MCF 10A (cell line): ENCODE measurements at places on chromosomes 1 and 21. TPM values are rescaled to one million over a fixed set of nuclear protein-coding genes. Genes with fewer than 3 reads are reported as not detected.

DNA sequence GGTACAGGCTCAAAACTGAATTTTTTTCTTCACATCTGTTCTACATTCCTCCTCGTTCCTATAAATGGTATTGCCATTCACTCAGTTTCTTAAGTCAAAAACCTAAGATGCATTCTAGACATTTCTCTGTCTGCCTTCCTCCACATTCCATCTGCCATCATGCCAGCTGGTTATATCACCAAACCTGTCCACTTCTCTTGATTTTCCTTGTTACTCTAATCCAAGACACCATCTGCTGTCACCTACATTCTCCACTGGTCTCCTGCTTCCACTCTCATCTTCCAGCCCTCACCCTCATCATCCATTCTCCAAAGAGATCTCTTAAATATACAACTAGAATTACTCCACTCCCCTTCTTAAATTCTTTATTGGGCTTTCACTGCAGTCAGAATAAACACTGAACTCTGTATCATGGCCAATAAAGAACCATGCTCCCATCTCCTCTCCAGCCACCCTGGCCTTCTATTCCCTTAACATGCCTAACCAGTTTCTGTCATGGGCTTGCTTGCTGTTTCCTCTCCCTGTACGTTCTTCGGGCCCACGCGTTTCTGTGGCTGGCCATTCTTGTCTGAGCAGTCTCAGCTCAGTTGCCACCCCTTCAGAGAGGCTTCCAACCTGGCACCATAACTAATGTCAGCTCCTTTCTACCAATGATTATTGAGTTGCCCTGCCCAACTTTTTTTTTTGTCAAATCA, 278.3 kb downstream of the ST6GALNAC3 start:
- H3K27ac ChIP-seq, result no peak overlapping the region
- H3K4me3 ChIP-seq, result no peak overlapping the region
- H3K36me3 ChIP-seq, result no peaks in the 10 kb centered on the region
- H3K4me1 ChIP-seq, result no peaks in the 10 kb centered on the region
- peaks cover 31% of the 10 kb centered on the region for H3K27me3 ChIP-seq
- DNase-seq, result no peak

Gene RGS7
- 0.42 and 0.61 TPM in 2 replicates for total RNA-seq

- H3K27me3 ChIP-seq, result no peaks in the 10 kb centered on the region
- H3K36me3 ChIP-seq, result peaks cover 6% of the 10 kb centered on the region
- DNase-seq, result no peak
- H3K4me3 ChIP-seq, result no peak overlapping the region
Measured at GRCh38 chr1:101073836-101074235, 48.3 kb upstream of the DPH5 start.

Gene MYCL
- 0.63 and 1.1 TPM in 2 replicates for total RNA-seq

DNA sequence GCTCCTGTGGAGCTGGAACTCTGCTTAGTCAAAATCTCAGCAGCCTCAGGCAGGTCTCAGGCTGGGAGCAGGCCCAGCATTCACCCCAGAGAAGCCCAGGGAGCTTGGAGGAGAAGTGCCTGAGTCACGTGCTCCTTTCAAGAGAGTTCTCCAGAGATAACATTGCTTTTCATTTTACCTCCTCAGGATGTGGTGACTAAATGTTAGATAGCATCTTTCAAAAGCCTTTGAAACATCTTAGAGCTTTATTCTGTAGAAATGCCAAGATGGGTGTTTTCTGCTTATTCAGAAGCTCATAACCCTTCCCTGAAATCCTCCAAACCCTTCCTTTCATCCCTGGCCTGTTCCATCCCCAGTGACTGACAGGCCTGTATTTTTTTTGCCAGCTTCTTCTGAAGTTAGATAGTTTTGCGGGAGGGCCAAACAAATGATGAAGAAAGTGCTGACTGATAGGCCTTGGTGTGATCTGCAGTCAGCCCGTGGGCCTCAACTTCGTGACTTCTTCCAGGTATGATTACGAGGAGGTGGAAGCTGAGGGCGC, 58.0 kb downstream of the PGM1 start:
- H3K27ac ChIP-seq, result no peak overlapping the region
- no peak for DNase-seq
- H3K4me1 ChIP-seq, result no peaks in the 10 kb centered on the region
- peaks cover 63% of the 10 kb centered on the region for H3K36me3 ChIP-seq

- H3K4me1 ChIP-seq, result peaks cover 14% of the 10 kb centered on the region
- DNase-seq, result peak; percentile 84
- H3K27ac ChIP-seq, result no peak overlapping the region
Measured at GRCh38 chr21:39137248-39138178, 45.7 kb downstream of the PSMG1 start.

GRCh38 chr21:16176570-16176969, 446.8 kb downstream of the USP25 start:
- H3K36me3 ChIP-seq, result no peaks in the 10 kb centered on the region
- H3K4me3 ChIP-seq, result no peak overlapping the region
- DNase-seq, result no peak
- no peaks in the 10 kb centered on the region for H3K27me3 ChIP-seq
- no peak overlapping the region for H3K27ac ChIP-seq
- H3K4me1 ChIP-seq, result no peaks in the 10 kb centered on the region

DNA sequence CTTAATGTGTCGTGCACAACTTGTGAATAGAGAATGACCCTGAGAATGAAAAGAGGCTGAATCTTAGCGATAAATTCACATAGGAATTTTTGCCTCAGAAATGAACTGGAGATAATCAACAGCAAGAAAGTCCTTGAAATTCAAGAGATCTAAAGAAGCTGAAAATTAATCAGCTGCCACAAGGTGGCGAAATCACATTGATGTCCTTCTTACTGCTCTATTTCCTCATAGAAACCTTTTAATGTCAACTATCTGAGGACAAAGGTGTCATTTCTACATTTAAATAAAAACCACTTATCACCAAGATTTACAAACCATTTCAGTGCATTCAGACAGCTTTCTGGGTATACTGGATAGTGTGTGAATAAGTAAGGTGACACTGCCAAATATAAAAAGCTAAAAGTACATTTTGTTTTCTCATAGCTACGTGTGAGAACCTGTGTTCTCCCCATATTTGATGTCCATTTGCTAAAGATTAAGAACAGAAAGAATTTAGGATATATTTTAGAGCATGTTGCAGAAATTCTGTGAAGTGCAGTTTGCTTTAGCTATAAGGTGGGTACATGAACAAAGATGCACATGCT, 485.3 kb upstream of the PTBP2 start:
- DNase-seq, result peak; percentile 70
- H3K4me1 ChIP-seq, result peaks cover 11% of the 10 kb centered on the region
- no peaks in the 10 kb centered on the region for H3K27me3 ChIP-seq

GRCh38 chr1:198443365-198444233, 96.9 kb downstream of the ATP6V1G3 start:
- H3K4me1 ChIP-seq, result peaks cover 23% of the 10 kb centered on the region
- peak overlapping the region; percentile 85 for H3K27ac ChIP-seq
- DNase-seq, result peak; percentile 99
- peak overlapping the region; percentile 32 for H3K4me3 ChIP-seq
- H3K27me3 ChIP-seq, result no peaks in the 10 kb centered on the region

GRCh38 chr1:221910222-221910621, 168.3 kb upstream of the DUSP10 start:
- no peaks in the 10 kb centered on the region for H3K36me3 ChIP-seq
- no peak overlapping the region for H3K4me3 ChIP-seq
- DNase-seq, result no peak
